ENCODE measurements at places on chromosomes 2 and 18.

GRCh38 chr2:20179755-20180594 lies 45.0 kb downstream of the SDC1 start:
- DNase-seq = no peak

DNA sequence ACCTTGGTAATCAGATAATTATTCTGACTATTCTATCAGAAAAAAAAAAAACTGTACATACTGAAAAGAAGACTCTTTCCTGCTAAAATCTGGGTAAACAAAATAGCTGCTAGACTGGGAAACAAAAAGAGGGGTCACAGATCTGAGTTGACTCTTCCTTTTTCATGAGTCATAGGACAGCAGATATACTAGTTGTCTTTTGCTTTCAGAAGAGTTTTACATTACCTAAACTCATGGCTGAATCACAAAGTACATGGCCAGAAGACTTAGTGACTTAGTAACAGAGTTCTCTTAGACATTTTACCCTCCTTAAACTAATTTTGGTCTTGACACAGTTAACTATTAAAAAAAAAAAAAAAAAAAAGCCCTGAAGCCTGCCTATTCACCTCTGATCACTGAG lies 834.0 kb upstream of the FSHR start:
- DNase-seq = no peak

- DNase-seq = no peak
These were observed 153.4 kb upstream of the CCDC150 start for GRCh38 chr2:196486146-196486545.

GRCh38 chr2:125086313-125087184 lies 1061.5 kb downstream of the CNTNAP5 start:
- DNase-seq = no peak

- no peak for DNase-seq
These were observed 47.7 kb downstream of the NCOA1 start for GRCh38 chr2:24538720-24539119.

DNA sequence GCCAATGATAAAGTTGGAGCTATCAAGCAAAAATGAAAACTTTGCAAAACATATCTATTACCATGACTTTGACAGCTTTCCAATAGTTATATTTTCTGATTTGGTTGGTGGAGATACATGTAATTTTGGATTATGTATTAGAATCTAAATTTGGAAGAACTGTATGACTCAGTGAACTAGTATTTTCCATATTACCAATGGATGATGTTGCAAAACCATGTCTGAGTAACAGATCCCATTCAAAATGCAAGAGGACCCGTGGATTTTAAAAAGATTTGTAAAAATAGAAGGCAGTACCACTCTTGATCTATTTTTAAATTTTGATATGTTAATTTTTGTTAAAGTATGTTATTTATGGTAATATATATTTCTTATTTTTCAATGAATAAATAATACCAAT lies 83.0 kb downstream of the TAF4B start:
- no peak for DNase-seq

DNA sequence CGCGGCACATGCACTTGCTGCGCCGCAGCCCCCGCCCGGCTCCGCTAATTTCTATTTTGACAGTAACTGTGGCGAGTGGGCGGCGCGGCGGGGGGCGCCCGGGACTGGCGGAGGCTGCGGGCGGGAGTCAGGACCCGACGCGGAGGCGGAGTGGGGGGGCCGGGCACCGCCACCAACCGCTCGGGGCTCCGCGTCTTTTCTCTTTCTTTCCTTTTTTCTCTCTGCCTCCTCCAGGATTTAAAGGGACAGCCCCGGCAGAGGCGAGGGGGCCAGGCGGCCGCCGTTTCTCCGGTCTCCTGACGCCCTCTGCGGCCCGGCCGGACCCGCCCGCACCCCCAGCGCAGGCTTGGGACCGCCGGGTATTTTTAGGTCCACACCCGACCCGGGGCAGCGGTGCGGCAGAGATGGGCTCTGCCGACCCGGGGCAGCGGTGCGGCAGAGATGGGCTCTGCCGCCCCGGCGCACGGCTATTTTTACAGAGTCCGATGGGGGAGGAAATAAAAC lies 460 bp upstream of the ZBTB7C start:
- peak; percentile 12 for DNase-seq

- DNase-seq = peak; percentile 86
These were observed 53.8 kb upstream of the RBM44 start for GRCh38 chr2:237744613-237745249.

GRCh38 chr2:47501374-47502200 lies 98.6 kb downstream of the MSH2 start:
- peak; percentile 57 for DNase-seq

DNA sequence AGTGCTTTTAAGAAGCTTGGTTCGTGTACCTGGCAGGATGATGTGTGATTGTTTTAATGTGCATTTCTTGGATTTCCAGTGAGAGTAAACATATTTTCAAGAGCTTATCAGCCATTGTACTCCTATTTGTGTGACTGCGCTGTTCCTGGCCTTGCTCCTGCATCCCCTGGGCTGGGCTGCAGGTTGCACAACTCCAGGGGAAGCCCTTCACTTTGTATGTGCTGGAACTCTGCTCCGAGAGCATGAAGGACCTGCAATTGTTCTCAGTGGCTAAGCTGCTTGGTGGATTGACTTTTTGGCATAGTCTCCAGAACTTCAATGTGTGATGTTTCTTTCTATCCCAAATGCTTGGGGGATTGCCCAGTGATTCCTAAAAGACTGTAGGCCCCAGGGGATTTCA lies 18.8 kb downstream of the ATP6V1C2 start:
- DNase-seq = no peak

DNA sequence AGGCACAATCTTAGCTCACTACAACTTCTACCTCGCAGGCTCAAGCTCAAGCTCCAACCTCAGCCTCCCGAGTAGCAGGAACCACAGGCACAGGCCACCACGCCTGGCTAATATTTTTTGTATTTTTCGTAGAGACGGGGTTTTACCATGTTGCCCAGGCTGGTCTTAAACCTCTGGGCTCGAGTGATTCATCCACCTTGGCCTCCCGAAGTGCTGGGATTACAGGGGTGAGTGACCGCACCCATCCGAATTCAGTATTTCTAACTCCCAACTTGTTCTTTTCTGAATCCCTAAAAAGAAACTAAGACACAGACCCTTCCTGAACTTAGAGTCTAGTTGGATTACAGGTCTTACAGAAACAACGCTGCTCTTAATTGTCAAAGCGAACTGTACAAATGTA lies 32.3 kb upstream of the ACSL3 start:
- DNase-seq = no peak

DNA sequence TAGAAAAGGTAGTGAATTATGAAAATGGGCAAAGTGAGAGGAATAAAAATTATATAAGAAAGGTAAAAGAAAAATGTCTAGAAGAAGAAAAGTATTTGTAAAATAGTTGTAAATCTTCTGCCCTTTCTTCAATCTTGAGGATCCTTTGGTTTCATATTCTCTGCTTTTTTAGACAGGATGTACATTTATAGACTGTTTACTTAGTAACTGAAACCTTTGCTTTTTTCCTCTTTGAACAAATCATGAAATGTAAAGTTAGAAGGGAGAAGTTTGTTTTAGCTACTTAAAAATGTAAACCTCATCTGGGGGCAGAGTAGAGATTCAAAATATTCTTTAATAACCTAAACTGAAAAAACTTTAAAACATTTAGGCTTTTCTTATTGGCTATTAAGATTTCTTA lies 150.4 kb upstream of the ITGA4 start:
- DNase-seq = no peak

DNA sequence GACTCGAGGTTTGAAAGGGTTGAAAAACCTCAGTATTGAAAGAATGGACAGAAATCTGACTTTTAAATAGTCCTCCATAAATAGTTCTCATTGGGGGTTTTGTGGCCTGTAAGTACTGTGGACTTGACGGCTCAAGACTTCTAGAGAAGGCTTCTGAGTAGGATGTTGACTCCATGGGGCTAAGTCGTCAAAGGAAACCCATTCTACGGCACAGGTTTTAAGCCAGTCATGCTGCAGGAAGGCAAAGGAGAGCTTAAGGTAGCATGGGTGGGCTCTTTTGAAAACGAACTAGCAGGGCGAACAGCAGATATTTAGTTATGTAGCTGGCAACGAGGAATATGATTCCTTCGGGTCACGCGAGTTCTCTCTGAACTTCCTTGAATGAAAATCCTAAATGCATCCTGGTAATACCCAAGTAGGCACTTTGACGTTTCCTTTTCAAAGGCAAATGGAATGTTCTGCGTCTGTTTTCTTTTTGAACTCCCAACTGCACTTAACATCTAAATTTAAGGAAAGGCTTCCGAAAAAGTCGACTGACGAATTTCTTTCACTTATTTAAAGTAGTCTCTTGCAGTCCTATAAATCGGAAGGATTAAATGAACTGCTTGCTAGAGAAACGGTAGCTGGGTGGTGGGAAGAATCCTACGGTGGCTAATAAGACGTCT lies 1.1 kb upstream of the NEDD4L start:
- no peak for DNase-seq

DNA sequence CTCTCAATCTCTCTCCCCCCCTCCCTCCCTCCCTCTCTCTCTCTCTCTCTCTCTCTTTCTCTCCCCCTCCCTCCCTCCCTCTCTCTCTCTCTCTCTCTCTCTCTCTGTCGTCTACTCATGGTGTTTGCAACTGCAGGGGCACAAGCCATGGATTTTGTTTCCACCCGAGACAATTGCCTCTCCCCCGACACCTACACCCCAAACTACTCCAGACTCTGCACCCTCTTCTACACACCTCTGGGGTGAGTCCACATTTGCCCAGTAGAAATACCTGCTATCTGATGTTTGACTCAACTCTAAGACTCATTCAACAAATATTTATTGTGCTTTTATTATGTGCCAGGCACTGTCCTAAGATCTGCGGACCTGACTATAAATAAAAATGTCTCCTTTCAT lies 93.7 kb downstream of the TMEM17 start:
- DNase-seq = no peak

DNA sequence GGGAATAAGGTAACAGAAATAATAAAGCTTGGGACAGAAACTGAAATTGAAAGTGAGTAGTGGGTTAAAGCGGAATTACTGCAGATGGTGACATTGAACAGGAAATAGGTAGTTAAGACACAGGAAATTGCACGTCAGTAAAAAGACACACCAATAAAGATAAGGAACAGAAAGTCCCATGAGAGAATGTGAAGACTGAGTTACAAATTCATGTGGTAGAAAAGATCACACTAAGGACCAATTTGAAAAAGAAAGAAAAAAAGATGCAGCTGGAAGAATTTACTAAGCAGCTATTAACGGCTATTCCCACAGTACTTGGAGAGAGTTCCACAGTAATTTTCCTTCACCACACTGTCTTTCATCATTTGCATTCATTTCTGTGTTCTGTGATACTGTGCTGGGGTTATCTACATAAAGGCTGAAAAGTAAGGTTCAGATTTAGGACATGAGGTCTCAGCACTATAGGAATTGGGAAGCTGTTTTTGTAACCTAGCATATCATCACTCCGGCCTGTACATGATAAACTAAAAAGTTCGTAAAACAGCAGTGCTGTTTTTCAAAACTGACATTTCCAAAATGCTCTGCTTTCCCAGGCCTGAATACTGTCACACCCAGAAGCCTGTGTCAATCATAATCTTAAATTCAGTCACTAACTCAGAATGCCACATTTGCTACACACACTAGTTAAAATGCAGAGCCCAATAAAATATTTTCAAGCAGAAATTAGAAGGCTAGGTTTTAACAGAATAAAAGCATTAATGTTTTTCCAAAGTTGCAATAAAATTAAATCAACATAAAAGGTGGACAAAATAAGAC lies 42.9 kb downstream of the SRBD1 start:
- DNase-seq = peak; percentile 81

- no peak for DNase-seq
These were observed 419.1 kb downstream of the TRIB2 start for GRCh38 chr2:13135856-13136255.

DNA sequence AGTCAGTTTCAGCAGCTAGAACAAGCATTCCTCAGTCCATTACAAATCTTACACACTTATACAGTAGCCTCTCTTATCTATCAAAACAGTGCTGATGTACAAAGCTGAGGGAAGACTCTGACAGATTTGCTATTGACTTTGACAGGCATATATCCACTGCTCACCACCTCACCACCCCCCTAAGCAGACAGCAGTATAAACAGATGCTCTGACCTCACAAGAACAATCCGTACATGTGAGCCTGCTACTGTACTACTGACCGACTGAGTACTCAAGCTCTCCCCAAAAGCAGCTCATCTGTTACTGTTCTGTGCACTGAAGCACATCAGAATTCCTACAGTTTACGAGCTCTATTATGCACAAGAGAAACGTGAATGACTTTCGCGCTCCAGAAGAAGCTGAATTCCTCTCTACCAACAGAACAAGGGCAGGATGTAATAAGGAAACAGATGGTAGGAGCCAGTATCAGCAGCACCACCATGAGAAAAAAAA lies 95.6 kb upstream of the PDE1A start:
- DNase-seq = peak; percentile 95

- no peak for DNase-seq
These were observed 214.1 kb downstream of the C1D start for GRCh38 chr2:67848551-67849285.

DNA sequence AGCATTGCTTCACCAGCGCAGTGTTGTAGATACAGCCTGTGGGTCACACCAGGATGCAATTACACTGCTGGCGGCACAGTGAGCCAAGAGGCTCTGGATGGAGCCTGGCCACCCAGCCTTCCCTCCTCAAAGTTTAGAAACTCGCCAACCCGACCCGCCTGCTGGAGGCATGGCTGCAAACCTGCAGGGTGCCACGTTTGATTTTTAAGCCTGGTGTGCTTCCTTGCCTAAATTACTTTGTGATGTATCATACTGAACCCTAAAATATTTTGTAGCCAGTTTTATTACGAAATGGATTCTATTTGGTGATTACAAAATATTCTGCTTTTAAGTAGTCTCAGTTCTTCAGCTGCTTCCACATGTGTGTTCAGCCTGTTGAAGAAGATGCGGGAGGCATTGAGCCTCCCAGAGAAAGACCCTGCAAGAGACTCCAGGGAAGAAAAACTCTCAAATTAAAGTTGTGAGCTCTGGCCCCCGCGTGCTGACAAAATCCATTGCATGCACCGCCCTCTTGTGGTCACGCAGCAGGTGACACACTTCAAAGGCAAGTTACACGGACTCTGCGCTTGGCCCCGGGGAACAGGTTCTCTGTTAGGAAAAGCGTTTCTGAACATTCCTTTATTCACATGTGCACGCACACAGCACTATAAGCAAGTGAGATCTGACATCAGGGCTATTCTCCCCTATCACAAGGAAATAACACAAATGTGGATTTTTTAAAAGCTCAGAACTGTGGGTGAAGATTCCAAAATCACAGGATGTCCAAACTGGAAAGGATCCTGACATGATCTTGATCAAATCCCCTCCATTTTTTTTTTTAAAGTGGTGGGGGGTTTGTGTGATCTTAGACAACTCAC lies 63.0 kb upstream of the TWIST2 start:
- DNase-seq = peak; percentile 51

DNA sequence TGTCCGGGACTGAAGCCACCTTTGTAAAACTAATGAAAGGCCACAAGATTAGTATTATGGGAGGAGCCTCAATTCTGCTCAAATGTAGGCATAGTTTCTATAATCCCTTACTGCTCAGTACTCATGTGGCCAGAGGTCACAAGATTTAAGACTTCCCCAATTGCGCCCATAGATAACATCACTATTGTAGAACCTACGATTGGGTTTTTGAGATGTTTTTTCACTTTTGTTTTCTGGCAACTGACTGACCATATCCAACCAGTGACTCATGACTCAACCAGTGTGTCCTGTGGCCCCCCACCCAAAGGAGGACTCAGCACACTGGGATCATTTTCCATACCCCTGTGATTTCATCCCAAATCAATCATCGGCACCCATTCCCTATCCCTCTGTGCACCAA lies 15.2 kb upstream of the TSPYL6 start:
- DNase-seq = no peak

Data from endothelial cell of umbilical vein (primary cell).